ENCODE measurements at places on chromosomes 11 and 22.

GRCh38 chr22:45120931-45121330, 42.8 kb upstream of the NUP50 start:
- DNase-seq, result no peak

DNA sequence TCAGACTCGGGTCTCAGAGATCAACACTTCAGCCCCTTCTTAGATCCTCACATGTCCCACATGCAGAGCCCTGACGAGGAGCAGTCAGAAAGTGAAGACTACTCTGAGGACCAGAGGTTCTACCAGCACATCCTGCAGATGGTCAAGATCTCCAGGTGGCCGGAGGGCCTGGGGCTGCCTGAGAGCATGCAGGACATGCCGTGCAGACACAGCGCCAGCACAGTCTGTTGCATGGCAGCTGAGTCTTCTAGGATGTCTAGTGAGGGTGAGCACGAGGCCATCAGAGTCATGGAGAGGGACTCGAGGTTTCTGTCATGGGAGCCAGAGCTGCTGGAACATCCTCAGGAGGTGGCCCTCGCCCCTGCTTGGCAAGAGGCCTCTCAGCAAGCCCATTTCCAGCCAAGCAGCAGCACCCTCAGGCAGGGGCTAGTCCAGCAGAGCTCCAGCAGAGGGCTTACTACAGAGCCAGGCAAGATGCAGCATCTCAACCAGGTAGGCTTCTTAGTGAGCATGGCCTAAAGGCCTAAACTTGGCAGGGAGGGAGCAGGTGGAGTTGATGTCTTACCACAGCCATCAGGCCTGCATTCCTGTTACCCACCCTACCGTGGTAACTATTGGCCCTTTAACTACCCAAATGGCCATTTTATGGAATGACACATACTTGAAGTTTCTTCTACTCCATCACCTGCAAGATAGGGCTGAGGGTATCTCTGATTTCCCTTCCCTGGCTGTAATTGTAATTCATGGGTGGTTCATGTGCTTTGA, 28.7 kb downstream of the CEP164 start:
- no peak for DNase-seq

DNA sequence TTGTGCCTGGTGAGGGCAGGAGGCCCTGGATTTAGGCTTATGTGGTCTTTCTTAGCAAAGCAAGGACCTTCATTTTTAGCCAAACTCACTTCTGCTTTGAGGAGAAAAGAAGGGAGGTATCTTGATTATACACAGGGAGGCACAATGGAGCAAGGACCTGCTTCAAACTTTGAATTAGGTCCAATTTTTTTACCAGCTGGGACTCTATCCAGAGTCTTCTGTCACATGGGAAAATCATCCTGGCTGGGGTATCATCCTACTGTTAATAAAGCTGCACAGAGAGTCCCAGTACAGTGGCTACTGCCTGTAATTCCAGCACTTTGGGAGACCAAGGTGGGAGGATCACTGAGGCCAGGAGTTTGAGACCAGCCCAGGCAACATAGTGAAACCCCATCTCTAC, 87.8 kb downstream of the CWC15 start:
- no peak for DNase-seq

DNA sequence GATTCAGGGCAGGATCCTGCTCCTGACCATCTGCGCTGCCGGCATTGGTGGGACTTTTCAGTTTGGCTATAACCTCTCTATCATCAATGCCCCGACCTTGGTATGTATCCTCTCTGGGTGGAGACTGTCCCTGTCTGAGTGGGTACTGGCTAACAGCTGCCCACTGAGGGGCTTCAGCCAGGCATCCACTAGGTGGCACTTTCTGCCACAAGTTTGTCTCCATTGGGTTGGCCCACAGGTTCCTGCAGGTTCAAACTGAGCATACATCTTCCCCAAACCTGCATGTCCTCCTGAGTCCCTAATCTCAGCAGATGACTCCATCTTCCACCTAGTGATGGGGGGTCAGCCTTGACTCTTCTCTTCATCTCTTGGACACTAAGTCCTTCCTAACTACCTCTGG, 4.4 kb downstream of the SLC2A11 start:
- peak; percentile 36 for DNase-seq

GRCh38 chr11:17791144-17791543, 56.6 kb downstream of the KCNC1 start:
- no peak for DNase-seq

DNA sequence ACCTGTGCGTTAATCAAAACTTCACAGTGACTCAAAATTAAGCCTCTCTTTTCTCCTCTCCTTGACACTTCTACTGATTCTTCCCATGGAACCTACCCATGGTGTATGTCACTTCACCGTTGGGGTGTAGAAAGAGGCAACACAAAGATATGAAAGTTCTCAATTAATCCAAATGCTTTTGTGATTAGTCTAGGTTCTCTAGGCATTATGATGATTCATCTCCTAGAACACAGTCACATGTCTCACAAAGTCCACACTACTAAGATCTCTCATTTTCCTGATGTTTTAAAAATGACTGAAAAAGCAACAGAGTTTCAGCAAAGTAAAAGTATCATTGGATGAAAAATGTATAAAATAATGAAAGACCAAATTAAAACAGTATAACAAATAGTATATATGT, 13.7 kb upstream of the SCGB2A2 start:
- no peak for DNase-seq

DNA sequence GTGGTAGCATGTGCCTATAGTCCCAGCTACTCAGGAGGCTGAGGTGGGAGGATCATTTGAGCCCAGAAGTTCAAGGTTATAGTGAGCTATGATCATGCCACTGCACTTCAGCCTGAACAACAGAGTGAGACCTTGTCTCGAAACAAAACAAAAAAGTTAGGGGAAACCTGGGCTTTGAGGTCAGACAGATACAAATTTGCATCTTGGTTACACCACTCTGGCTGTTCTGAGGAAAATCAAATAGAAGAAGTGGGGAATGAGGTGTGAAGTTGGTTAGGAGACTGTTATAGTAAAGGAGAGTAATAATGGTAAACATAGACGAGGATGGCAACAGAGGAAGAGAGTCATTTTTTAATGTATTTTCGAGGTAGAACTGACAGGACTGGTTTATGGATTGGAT, 62.6 kb downstream of the PPME1 start:
- DNase-seq, result no peak

GRCh38 chr11:104151404-104152204, 12.3 kb downstream of the PDGFD start:
- no peak for DNase-seq

- no peak for DNase-seq
Measured at GRCh38 chr22:40720538-40721256, 41.4 kb downstream of the MCHR1 start.

- no peak for DNase-seq
Measured at GRCh38 chr11:69533296-69534165, 52.1 kb downstream of the LINC01488 start.

DNA sequence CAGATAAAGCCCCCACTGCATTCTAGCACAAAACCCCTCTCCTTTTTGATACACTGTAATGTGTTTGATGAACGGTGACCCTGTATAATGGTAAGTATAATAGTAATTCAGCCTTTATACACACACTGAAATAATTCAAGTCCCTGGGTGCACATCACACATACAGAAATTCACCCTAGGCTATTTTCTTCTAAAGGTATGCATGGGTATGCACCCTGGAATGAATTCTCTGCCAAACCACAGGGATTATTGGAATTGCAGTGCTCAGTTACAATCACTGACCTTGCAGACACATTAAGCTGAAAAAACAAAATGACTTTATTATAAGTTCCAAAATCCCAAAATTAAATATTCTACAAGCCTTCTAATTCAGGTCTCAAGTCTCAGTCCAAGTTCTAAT, 245.9 kb upstream of the FAT3 start:
- no peak for DNase-seq

Data from T-helper 2 cell treated with Interferon-gamma antibody and Interleukin-4, amounts not matched to agents 5 μg/mL and 100 μg/mL, for 36 hours (primary cell).